EL (cell line): ENCODE measurements at places on chromosomes 1 and 21.

DNA sequence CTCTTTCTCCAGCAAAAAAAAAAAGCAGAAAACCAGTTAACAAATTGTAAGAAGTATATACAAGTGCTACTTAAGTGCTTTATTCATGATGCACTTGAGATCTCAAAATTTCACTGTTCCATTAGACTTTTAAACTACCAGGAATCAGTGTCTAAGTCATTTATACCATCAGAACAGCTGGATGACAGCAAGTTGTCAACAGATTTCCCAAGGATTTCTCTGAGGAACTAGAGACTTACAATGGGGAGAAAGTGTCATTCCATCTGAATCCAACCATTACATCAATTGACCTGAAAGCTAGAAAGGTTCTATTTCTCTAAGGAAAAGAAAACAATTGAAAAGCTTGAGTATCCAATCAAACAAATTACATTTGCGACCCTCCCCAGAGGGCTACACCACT is 43.8 kb downstream of the USH2A start:
- DNase-seq, result no peak

DNA sequence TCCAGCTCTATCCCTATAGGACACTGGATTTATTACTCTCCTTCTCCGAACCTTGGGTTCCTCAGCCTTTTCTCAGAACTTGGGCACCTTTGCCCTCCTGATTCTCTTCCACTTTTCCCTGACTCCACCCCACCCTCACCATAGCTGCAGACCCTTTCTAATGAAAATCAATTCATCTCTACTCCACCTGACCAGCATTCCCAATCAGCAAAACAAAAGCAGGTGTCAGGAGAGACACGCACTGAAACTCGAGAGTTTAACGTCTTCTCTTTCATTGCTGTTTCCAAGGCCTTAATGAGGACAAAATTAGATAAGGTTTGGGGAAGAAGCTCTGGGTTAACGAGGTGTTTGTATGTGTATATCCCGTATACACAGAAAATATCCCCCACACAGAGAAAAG is 208.8 kb downstream of the PLPP3 start:
- no peak for DNase-seq

- DNase-seq, result no peak
Measured at GRCh38 chr1:207811319-207811718, 59.5 kb downstream of the CD46 start.

- no peak for DNase-seq
Measured at GRCh38 chr1:31336687-31337467, 36.0 kb downstream of the FABP3 start.

GRCh38 chr1:167455786-167456446 is 62.4 kb downstream of the CD247 start:
- DNase-seq, result peak; percentile 24
